ENCODE measurements at places on chromosomes 16 and 17.
A peak's percentile ranks its signal among the peaks of the same experiment; 100 is the strongest.

DNA sequence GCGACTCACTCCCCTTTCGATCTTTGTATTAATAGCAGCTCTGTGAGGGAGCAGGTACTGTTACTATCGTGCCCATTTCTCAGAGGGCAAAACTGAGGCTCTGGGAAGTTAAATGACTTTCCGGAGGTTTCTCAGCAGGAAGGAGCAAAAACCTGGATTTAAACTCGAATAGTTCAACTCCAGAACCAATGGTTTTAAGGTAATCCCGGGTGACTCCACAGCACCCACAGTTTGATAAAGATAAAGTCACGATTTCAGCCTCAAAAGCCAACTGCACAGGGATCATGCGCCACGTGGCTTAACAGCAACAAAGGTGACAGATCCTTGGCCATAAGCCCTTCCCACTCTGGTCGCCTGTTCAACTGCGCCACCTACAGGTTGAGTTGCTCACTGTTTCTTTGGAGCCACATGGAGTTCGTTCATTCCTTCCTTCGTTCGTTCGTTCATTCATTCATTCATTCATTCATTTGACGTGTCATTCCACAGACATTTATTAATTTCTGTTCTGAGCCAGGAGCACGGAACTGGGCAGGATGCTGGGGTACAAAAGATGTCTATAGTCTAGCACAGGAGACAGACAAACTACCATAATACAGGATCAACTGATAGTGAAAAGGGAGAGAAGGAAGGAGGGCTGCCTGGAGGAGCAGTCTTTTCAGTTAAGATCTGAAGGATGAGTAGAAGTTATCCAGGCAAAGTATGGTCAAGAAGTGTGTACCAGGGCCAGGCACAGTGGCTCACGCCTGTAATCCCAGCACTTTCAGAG lies 134.8 kb downstream of the HS3ST2 start:
- DNase-seq: no peak

DNA sequence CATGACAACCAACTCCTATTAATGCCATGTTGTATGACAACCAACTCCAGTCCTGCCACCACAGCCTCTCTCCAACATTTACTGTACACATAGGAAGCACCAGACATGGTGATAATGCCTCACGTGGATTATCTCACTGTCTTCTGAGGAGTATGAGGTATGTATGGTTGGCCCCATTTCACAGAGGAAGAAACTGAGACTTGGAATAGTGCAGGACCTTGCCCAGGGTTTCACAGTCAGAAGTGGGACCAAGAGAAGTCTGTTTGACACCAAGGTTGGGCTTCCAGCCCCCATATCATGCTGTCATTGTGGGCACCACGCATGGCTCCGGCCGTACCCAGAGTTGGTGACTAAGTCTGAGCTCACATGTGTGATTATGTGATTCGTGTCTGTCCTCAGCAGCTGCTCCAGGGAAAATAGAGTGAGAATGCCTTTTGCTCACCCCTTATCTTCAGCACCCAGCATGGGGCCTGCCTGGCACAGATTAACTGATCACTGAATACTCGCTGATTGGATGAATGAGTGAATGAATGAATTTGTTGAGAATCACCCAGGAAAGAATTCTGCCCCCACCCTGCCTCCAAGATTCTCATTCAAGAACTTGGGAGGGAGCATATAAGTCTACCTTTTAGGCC lies 204.1 kb upstream of the NLRP1 start:
- DNase-seq: no peak

- DNase-seq: peak; percentile 9
These were observed 145.3 kb downstream of the IRF8 start for GRCh38 chr16:86044241-86044671.

GRCh38 chr16:12332167-12332952 lies 355.8 kb downstream of the SNX29 start:
- no peak for DNase-seq

DNA sequence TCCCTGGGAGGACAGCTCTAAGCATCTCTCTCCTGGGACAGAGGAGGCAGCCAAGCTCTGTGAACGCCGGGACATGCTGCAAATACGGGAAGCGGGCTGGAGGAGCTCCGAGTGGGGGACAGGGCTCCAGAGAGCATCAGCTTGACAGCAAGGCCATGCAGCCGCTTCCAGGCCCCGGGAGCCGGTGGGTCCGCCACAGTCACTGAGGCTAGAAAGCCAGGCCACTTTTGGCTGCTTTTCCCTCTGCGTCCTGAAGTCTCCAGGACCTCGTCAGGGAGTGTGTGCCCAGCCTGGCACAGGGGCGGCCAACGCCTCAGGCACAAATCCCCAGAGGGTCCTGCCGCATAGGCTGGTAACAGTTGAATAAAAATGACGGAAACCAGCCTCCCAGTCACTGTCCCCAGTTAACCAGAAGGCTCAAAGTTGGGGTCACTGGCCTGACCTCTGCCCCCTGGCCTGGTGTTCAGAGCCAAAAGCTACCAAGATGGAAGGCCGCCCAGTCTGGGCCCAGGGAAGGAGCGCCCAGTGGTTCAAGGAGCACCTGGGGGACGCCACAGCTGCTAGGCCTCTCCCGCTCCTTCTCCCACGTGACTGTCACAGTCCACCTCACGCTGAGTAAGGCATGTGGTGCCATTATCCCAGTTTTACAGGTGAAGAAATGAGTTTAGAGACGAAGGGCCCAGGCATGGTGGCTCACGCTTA lies 3.2 kb upstream of the TRIM65 start:
- DNase-seq: no peak

DNA sequence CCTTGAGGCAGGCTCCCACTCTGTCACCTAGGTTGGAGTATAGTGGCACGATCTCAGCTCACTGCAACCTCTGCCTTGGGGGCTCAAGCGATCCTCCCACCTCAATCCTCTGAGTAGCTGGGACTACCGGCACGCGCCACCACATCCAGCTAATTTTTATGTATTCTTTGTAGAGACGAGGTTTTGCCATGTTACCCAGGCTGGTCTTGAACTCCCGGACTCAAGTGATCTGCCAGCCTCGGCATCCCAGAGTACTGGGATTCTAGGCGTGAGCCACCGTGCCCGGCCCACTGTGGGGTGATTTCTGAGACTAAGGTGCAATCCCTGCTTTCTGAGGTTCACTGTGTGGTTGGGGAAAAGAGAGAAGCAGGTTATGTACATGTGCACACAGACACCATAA lies 12.0 kb upstream of the SLC12A3 start:
- no peak for DNase-seq

DNA sequence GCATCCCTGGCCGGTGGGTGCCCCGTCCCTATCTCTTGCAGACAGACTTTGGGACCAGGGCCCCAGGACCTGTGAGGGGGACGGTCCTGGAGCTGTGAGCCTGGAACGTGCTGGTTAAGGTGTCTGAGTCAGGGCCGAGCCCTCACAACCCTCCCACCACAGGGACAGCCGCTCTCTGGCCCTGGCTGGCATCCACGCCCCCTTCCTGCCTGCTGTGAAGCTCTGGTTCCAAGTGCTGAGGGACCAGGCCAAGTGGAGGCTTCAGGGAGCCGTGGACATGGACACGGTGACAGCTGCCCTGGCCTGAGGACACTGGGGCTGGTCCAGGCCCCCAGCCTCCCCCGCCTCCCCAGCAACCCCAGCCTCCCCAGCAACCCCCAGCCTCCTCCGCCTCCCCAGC lies 6.6 kb downstream of the TSR3 start:
- DNase-seq: no peak

DNA sequence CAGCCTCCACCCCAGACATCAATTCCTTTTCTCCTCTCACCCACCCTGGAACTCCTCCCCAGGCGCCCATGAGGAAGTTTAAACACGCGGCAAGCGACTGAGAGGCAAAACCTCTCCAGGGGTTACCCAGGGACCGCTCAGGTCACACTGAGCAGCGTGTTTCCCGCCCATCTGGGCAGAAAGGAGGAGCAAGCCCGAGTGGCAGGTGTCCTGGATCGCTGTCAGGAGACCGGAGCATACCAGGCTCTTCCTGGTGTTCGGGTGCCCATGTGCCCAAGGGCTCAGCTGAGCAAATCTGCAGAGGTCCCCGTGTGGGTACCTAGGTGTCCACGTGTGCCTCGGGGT lies 491 bp downstream of the SLC25A19 start:
- DNase-seq: no peak

DNA sequence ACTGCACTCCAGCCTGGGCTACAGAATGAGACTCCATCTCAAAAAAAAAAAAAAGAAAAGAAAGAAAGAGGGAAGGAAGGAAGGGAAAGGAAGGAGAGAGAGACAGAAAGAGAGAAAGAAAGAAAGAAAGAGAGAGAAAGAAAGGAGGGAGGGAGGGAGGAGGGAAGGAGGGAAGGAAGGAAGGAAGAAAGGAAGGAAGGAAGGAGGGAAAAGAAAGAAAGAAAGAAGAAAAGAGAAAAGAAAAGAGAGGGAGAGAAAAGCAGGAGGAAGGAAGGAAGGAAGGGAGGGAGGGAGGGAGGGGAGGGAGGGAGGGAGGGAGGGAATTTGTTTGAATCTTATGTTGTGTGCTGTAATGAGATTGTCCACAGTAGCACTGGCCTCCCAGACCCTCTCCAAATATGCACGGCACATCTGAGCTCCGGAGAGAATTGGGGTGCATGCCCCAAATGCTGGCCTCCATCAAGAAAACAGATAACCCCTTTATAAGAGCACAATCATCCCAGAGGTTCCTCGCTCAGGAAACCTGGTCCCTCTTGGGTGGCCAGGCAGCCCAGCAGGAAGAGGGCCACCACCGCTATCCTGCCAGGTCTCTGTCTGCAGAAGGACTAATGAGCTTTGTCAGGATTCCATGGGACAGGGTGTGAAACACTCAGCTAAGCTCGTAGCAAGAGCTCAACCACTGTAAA lies 8.8 kb upstream of the EIF1 start:
- no peak for DNase-seq

DNA sequence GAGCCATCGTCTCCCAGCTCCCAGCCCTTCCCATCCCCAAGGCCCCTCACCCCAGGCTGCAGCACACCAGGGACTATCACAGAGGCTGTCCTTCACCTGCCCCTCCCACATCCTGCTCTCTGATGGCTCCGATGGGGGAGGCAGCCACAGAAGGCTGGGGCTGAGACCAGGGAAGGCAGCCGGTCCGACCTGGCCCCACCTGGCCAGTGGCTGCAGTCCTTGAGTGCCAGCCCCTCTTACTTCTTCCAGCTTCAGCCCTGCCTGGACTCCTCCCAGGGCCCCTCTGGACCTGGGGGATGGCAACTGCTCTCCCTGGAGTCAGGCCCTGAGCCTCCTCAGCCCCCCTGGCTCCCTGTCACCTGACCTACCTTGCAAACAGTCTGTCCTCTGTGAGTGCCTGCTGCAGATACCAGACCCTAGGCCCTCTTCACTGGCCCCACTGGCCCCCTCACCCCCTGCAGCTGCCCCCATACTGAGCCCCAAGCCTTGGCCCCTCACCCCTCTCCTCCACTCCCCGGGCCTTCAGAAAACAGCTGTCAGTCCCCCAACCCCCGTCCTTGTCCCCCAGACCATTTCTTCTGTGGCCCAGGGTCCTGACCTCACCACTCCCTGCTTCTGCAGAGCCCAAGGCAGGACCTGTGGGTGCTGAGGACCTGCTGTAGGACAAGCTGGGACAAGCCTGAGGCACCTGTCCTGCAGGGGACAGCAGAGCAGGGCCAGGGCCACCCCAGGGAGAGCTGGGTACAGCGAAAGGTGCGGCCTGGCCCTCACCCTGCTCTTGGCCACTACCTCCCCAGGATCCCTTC lies 12.6 kb upstream of the SRRM2 start:
- DNase-seq: no peak

GRCh38 chr16:30948667-30949649 lies at the start of gene ORAI3:
Gene ORAI3, plus strand, starts transcription at chr16:30949068. Its CDS starts 222 bp downstream, at chr16:30949290.
- DNase-seq: peak; percentile 30

DNA sequence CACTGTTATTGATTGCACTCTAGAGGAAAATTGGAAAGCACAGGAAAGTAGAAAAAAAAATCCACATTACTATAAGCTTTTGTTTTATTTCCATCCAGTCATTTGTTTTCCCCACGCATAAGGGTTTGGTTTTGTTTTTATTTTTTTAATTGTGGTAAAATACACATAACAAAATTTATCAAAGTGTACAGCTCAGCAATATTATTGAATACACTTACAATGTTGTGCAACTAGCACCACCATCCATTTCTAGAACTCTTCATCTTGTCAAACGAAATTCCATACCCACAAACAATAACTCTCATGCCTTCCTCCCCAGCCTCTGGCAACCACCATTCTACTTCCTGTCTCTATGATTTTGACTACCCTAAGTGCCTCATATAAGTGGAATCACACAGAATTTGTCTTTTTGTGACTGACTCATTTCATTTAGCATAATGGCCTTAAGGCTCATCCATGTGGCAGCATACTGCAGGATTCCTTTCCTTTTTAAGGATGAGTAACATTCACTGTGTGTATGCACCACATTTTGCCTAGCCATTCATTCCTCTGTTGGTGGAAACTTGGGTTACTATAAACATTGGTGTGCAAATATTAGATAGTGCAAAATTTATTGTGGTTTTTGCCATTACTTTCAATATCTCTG lies 11.1 kb downstream of the SPPL2C start:
- DNase-seq: no peak

- no peak for DNase-seq
These were observed 16.9 kb downstream of the NXN start for GRCh38 chr17:962670-963069.

DNA sequence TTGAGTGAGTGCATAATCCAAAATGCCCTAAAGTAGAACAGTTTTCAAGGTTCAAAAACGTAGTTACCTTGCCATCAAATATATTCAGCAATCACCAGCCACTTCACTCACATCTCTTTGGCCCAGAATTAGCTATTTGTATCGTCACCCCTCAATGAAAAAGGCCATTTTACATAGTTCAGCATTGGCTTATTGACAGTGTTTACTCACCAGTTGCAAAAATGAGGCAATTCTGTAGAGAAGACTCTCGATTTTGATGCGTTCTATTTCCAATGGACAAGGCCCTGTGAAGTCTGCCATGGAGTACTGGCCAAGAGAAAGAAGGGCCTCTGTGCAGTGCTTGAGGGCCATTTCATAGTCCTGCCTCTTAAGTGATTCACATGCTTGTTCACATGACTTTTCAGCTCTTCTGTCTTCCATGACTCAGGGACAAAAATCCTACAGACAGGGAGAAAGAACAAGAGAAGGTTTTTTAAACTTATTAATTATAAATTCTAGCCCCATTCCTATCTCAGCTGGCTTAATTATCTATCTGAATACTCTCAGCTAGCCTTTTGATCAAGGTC lies 26.5 kb downstream of the HELZ start:
- no peak for DNase-seq

- DNase-seq: no peak
These were observed 32.3 kb downstream of the SLC47A1 start for GRCh38 chr17:19565817-19566575.

- DNase-seq: no peak
These were observed at the start of gene IGF2BP1 for GRCh38 chr17:48997103-48997826. Gene IGF2BP1, plus strand, starts transcription at chr17:48997385. Its CDS starts 361 bp downstream, at chr17:48997746.

- DNase-seq: no peak
These were observed 13.5 kb upstream of the FOXN1 start for GRCh38 chr17:28492352-28493310.

GRCh38 chr17:42303694-42304093 lies 15.4 kb downstream of the STAT5A start:
- no peak for DNase-seq

All from CD8-positive, alpha-beta T cell (primary cell).